Hepatic stellate cell (primary cell): ENCODE measurements at places on chromosomes 16 and 17.

GRCh38 chr17:4673169-4673568, 30.8 kb downstream of the PELP1 start:
- no peak for DNase-seq

DNA sequence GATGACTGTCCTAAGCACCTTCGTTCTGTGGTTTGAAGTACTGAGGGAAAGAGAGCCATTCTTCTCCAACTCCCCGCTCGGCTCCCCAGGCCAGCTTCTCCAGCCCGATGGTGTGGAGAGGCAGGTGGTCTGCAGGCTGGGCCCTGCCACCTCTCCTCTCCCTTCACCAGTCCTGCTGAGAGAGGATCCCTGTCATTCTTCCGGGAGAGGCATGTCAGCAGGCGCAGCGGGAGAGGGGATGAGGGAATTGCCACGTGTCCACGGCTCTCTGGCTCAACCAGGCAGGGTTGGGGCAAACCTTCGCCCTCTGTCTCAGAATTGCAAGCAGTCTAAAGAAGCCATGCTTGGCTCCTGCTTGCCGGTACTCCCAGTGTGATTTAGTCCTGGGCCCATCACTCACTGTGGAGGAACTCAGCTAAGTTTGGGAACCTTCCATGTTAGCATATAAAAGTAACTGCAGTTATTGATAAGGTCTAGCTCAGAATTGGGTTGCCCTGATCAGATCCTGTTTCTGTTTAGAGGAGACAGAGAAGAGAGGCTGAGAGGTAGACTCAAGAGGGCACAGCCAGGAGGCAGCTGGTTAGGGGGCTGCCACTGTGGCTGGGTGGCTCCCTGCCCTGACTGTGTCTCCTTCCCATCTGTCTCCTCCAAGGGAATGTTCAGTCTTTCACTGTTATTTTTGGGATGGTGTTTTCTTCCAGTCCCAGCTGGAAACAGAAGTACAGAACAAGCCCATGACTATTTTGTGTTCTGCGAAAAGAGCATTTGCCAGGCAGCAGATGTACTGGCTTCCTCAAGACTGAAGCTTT, 17.4 kb downstream of the HS3ST3B1 start:
- DNase-seq: no peak

DNA sequence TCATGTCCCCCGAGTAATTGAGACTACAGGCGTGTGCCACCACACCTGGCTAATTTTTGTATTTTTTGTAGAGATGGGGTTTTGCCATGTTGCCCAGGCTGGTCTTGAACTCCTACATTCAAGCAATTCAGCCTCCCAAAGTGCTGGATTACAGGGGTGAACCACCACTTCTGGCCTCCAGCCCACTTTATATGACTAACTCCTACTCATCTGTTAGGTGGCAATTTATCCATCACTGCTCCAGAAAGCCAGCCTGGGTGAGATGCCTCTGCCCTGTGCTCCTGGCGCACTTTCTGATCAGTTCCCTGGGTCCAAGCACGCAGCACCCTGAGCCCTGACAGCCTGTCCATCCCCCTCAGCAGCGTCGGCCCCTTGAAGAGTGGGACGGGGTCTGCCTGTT, 29.4 kb downstream of the ADAM11 start:
- DNase-seq: no peak

DNA sequence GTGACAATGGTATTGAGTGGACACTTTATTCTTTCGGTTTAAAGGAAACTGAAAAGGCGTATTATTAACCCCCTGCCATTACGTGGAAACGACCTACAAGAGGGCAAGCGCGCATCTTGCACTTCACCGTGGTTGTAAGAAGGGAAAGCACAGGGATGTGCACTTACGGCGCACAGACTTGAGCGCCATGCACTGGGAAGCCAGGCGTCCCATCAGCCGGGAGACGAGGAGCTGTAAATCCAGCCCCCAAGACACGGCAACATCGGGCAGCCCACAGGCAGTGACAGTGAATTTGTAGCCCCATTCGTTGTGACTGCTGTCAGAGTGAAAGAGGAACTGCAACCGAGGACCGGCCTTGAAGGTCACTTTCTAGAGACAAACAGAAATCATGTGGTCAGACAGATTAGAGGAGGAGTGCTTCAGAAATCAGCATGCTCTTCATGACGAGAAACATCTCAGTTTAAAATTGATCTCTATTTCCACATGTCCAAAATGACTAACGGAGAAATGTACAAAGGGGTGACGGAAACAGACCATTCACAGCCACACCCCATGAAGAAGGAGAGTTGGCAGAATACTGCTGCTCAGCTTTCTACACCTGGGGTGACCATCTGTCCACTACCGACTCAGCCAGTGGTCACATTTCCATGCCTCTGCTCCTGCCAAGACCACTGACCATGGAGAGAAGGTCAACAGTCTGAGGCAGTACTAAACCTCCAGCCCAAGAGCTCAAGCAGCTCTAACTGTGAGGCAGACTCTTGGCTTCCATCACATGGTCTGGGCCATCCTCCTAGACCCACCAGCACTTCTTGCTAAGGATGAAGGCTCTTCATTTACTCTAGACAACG, 68.6 kb downstream of the ZZEF1 start:
- DNase-seq: no peak

GRCh38 chr16:46762583-46762982, 14.4 kb upstream of the MYLK3 start:
- no peak for DNase-seq

DNA sequence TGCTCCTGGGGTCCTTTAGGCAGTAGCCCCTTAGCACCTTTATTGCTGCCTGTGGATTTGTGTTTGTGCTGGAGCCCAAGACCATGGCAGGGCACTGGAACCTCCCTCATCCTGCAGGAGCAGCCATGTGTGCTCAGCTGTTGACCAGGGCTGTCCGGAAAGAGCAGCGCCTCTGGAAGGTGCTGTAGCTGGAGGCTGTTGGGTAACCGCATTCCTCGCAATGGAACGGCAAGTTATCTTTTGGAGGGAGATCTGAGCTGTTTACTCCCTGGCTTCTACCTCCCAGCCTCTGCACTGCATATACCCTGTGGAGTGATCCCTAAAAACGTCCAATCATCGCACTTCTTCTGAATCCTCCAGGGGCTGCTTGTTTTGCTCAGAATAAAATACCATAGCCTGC, 291.0 kb downstream of the SNX29 start:
- no peak for DNase-seq

DNA sequence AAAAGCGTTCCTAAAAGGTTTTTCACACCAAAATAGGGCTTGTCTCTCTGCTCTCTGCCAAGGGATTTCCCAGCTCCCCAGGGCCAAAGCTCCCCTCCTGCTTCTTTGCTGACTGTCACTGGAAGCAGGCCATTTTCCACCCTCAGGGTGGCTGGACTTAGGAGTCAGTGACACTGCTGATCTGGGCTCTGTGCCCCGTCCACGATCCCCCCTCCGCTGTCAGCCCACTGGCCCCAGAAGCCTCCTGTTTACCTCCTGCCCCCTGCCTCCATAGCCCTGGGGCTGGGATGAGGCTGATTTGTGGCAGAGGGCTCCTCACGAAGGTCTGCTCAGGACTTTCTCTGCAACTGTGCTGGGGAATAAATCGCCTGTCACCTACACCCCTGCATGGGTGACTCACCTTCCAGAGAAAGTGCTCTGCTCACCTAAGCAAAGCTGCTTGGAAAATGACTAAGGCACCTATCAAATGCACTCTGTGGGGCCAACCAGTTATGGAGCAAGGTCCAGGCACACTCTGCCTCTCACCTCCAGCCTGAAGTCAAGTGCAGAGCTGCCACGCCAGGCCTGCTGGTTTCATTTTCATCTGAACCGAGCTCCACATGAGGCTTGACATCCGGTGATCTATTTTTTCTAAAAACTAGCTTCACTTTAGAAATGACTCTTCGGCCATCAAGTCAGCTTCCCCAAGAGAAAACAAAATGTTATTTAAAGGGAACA, 4.9 kb downstream of the MAP3K14 start:
- peak; percentile 54 for DNase-seq
